Type B pancreatic cell (in vitro differentiated cells): ENCODE measurements at places on chromosomes 1 and 21.

DNA sequence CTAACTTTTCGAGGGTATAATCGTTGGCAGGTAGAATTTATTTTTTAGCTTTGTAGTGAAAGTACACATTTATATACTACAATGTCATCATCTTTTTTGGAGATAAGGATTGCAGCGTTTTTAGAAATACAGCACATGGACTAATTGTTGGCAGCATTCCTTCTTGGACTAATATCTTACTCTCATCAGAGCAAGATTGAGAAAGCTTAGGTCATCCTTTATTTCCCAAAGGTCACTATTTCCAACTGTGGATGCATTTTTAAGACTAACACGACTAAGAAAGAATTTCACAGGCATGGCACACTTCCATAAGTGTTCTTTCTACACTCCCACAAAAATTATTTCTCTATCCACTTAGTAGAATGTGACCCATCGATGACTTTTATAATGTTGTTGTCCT is 732.3 kb downstream of the NCAM2 start:
- DNase-seq, result no peak

DNA sequence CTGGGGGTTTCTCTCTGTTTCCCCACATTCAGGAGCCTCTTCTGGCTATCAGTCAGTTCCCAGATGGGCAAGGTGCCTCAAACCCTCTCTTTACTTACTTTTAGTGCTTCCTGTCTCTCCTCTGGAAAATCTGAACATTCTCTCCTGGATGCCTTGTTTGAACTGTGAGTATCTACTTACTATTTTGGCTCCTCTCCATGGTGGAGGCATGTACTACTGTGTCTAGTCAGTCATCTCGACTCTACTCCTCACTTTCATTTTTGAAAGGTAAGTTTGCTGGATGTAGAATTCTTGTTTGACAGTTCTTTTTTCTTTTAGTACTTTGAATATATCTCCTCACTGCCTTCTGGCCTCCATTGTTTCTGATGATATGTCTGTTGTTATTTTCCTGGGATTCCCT is 70.9 kb upstream of the FAM78B start:
- no peak for DNase-seq

DNA sequence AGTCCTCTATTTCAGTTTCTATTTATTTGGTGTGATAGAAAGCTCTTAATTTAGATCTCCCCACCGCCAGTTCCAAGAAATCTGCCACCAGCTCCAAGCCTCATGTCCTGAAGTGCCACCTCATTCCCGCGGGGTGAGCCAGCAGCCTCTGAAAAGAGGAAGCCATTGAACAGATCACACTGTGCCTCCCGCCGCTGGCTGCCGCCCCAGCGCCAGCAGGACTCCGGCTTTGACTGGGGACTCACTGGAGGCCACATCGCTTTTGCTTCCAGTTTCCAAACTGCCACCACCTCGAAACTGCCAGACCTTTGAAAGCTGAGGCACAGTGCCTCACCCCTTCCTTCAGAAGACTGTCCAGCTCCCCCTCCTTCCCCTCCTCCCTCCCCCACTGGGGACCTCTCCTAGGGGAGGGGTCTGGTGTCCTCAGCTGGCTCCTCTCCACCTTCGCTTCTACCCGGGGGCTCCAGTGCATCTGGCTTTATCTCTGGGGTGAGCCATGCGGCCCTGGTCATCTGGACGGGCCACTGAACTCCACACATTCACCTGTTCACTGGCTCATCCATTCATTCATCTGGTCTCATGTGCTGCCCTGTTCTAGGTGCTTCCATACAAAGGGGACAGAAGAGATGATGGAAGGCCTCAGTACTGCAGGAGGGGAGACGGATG is 58.9 kb downstream of the VPS26C start:
- DNase-seq, result peak; percentile 50

DNA sequence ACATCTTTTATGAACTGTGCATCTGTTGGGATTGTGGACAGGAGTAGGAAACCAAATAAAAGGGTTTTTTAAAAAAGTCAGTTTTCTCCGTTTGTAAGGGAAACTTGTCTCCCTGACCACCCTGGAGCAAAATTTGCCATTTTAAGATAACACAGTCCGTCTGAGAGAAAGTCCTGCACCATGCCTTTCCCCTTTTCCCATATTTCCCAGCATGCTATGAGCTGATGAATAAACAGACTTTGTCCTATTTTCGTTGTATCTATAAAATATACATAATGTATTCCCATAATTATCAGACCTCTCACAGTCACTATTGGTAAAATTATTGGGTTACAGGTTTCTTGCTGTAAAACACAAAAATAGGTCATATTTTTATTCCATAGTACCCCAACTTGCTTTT is 1.7 kb upstream of the AKT3 start:
- no peak for DNase-seq

- DNase-seq, result no peak
Observed at GRCh38 chr21:32445101-32445500, 32.6 kb downstream of the EVA1C start.
